ENCODE measurements at places on chromosomes 2 and 18.

DNA sequence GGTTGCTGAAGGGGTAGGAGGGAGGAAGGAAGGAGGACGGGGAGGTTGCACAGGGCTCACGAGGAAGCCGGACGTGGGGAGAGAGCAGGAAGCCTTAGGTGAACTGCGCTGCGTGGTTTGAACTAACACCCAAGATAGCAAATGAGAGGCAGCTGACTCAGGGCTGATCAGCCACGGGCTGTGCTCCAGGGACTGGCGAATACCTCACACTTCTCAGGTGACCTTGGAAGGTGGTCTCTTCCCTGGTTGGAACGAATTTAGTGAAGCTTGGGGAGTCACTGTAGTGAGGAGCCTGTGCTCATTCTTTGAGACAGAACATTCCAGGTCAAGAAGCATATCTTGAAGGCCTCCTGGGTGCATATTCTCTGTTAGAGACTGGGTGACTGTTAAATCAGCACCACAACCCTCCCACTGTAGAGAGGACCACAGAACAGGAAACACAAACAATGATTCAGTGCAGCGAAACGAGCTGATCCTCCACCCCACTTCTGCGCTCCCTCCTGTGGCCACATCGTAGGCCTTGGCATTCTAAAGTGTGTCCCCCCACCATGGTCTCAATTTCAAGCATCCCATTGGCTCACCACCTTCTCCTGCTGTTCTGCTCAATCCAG lies 33.8 kb downstream of the TOGARAM2 start:
- peaks cover 77% of the 10 kb centered on the region for H3K4me1 ChIP-seq
- no peaks in the 10 kb centered on the region for H3K27me3 ChIP-seq
- peak; percentile 69 for DNase-seq
- no peaks in the 10 kb centered on the region for H3K36me3 ChIP-seq

GRCh38 chr2:234881413-234882241 lies 70.2 kb upstream of the SH3BP4 start:
- H3K4me3 ChIP-seq, result no peak overlapping the region
- no peak overlapping the region for H3K27ac ChIP-seq
- peak; percentile 67 for DNase-seq
- no peaks in the 10 kb centered on the region for H3K36me3 ChIP-seq
- H3K4me1 ChIP-seq, result peaks cover 10% of the 10 kb centered on the region

GRCh38 chr2:102591491-102592045 lies 27.8 kb upstream of the SLC9A2 start:
- H3K4me3 ChIP-seq, result no peak overlapping the region
- no peak for DNase-seq
- H3K27me3 ChIP-seq, result peaks cover 15% of the 10 kb centered on the region
- no peaks in the 10 kb centered on the region for H3K4me1 ChIP-seq
- H3K27ac ChIP-seq, result no peak overlapping the region
- no peaks in the 10 kb centered on the region for H3K36me3 ChIP-seq

DNA sequence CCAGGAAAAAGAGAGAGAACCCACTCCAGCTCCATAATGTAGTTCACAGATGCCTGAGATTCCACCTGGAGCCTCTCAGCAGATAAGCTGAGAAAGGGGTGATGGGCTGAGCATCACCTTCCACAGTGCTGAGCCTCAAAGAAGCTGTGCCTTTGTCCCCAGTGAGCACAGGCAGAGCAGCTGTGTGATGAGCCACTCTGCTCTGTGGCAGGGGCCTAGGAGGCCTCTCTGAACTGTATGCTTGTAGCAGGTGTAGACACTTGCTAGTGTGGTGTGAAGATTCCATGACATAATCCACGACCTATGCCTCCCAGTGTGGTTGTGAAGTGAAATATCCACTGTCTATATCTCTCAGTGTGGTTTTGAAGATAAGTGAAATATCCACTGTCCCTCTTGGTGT lies 70.4 kb upstream of the MGAT4A start:
- H3K27me3 ChIP-seq, result no peaks in the 10 kb centered on the region
- H3K27ac ChIP-seq, result peak overlapping the region; percentile 3
- H3K4me1 ChIP-seq, result peaks cover 5% of the 10 kb centered on the region

DNA sequence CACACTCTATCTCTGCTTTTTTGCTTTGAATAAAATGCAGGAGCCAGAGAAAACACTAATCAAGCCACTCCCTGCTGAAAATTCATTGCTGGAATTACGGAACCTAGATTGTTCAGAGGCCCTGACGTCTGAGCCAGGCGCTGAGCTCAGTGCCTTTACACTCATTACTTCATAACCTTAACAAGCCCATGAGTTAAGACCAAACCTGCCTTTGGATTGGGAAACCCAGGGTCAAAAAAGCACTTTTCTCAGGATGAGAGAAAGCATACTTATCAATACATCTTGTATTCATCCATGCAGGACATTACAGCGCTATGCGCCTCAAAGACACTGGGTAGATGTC lies 762 bp downstream of the INO80C start:
- peaks cover 2% of the 10 kb centered on the region for H3K27me3 ChIP-seq
- DNase-seq, result no peak
- peak overlapping the region; percentile 88 for H3K4me3 ChIP-seq
- H3K4me1 ChIP-seq, result peaks cover 43% of the 10 kb centered on the region
- peaks cover 4% of the 10 kb centered on the region for H3K36me3 ChIP-seq
- peak overlapping the region; percentile 94 for H3K27ac ChIP-seq

DNA sequence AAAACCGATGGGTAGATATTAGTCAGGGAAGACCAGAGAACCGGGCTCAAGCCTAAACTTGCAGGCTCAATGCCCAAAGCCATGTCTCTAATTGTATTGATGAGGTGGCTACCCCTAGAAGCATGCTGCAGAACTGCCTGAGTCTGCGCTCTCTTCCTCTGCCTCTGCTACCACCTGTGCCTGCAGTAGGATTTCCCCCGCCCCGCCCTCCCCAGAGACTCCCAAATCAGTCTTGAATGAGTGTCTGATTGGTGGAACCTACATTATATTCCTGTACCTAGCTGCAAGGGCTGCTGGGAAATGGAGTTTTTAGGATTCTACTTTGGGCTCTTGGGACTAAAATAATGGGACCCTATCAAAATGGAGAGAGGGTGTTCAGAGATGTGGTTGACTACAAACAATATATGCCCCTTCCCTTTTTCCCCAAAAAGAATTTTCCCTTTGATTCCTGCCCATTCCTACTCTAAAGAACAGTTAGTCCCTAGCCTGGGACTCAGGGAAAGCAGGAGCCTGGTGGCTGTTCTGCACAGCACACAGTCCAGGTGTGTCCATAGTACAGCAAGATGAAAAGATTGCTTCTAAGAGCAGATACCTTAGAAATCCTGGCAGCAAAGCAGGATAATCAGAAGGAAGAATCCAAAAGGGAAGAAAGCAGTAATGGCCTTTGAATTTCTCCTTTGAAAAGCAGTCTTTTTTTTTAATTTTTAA lies 12.5 kb downstream of the GRP start:
- DNase-seq, result no peak
- H3K27ac ChIP-seq, result no peak overlapping the region
- no peaks in the 10 kb centered on the region for H3K4me1 ChIP-seq
- H3K36me3 ChIP-seq, result no peaks in the 10 kb centered on the region

DNA sequence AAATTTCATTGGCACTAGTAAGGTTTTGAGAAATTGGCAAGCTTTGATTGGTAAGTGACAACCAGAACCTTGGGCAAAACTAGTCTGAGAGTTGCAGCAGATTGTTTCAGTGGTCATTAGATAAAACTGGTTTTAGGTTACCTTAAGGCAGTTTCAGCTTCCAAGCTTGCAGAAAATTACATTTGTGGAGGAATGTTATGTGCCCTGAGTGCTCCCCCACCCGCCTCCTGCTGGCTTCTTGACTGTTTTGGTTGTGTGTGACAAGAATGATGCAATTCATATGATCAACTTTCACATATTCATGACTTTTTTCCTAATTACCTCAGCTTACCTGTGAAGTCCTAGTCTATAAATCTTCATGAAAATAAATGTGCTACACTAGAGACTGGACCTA lies 599.5 kb upstream of the ZNF804A start:
- no peak overlapping the region for H3K27ac ChIP-seq
- DNase-seq, result no peak
- H3K27me3 ChIP-seq, result no peaks in the 10 kb centered on the region
- no peaks in the 10 kb centered on the region for H3K4me1 ChIP-seq

DNA sequence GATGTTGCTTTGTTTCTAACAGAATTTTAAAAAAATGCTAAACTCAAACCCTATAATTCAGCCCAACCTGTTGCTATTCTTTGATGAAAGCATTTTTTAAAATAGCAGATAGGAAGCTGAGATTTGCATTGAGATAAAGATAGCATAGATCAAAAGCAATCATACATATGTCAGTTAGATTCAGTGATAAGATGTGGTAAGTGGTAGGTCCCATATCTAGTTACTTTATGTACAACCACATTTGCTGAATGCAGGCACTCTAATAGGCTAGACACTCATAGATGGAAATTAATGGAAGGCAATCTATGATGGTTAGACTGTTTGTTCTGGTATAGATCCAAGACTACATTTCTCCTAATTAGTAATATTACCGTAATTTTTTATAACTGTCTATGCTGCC lies 27.2 kb upstream of the C1D start:
- H3K36me3 ChIP-seq, result no peaks in the 10 kb centered on the region
- H3K4me1 ChIP-seq, result peaks cover 10% of the 10 kb centered on the region
- DNase-seq, result no peak
- no peak overlapping the region for H3K27ac ChIP-seq
- H3K27me3 ChIP-seq, result no peaks in the 10 kb centered on the region
- no peak overlapping the region for H3K4me3 ChIP-seq

GRCh38 chr18:49360582-49360981 lies 99.9 kb downstream of the DYM start:
- no peak overlapping the region for H3K27ac ChIP-seq
- H3K36me3 ChIP-seq, result peaks cover 37% of the 10 kb centered on the region
- peaks cover 21% of the 10 kb centered on the region for H3K4me1 ChIP-seq
- H3K4me3 ChIP-seq, result no peak overlapping the region
- DNase-seq, result no peak
- H3K27me3 ChIP-seq, result no peaks in the 10 kb centered on the region

- H3K4me3 ChIP-seq, result peak overlapping the region; percentile 83
- peak; percentile 21 for DNase-seq
- H3K36me3 ChIP-seq, result peaks cover 10% of the 10 kb centered on the region
- no peaks in the 10 kb centered on the region for H3K27me3 ChIP-seq
- H3K27ac ChIP-seq, result peak overlapping the region; percentile 87
These were observed 762 bp upstream of the SPOPL start for GRCh38 chr2:138500592-138501424.

DNA sequence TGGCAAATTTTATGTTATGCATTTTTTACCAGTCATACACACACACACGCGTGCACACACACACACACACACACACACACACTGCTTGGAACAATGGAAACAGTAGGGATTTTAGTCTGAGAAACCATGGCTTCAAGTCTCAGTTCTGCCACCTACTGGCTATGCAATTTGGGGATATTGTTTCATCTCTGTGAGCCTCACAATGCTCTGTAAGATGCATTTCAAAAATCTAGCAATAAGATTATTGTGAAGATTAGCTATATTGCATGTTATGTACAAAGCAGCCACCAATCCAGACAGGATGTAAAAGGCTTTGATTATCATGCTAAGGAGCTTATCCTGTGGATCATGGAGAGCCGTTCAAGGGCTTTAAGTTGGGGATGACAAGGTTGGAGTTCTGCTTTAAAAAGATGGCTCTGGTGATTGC lies 401.4 kb downstream of the NBAS start:
- H3K4me1 ChIP-seq, result peaks cover 8% of the 10 kb centered on the region
- H3K4me3 ChIP-seq, result no peak overlapping the region
- H3K36me3 ChIP-seq, result no peaks in the 10 kb centered on the region
- peak; percentile 12 for DNase-seq
- H3K27me3 ChIP-seq, result peaks cover 2% of the 10 kb centered on the region

DNA sequence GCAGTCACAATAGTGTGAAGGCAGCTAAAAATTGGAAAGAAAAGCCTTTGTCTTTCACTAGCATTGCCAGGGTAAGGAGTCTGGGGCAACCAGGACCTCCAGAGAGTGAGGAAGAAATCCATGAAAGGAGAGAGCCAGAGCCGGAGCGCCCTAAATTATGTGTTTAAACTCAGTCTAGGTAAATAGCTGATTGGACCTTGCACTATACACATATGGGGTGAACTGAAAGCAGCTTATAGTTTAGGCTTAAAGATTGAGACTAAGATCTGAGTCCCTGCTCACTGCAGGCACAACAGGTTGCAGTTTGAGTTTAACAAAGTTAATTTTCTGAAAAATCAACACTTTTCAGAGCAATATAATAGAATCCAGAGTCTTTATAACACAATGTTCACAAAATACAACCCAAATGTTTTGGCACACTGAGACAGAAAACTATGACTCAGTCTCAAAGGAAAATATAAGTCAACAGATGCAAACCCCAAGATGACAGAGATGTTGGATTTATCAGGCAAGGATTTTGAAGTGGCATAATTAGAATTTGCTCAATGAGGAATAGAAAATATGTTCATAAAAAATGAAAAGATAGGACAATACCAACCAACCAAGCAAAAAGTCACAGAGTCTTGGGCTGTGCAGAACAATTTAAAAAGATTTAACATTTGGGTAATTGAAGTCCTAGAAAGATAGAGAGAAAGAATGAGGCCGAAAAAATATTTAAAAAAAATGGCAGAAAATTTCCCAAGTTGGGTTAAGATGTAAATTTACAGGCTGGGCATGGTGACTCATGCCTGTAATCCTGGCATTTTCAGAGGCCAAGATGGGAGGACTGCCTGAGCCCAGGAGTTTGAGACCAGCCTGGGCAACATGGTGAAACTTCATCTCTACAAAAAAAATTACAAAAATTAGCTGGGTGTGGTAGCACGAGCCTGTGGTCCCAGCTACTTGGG lies 39.6 kb downstream of the DOK1 start:
- no peak for DNase-seq
- peaks cover 9% of the 10 kb centered on the region for H3K4me1 ChIP-seq
- no peak overlapping the region for H3K27ac ChIP-seq
- H3K36me3 ChIP-seq, result no peaks in the 10 kb centered on the region
- no peak overlapping the region for H3K4me3 ChIP-seq

DNA sequence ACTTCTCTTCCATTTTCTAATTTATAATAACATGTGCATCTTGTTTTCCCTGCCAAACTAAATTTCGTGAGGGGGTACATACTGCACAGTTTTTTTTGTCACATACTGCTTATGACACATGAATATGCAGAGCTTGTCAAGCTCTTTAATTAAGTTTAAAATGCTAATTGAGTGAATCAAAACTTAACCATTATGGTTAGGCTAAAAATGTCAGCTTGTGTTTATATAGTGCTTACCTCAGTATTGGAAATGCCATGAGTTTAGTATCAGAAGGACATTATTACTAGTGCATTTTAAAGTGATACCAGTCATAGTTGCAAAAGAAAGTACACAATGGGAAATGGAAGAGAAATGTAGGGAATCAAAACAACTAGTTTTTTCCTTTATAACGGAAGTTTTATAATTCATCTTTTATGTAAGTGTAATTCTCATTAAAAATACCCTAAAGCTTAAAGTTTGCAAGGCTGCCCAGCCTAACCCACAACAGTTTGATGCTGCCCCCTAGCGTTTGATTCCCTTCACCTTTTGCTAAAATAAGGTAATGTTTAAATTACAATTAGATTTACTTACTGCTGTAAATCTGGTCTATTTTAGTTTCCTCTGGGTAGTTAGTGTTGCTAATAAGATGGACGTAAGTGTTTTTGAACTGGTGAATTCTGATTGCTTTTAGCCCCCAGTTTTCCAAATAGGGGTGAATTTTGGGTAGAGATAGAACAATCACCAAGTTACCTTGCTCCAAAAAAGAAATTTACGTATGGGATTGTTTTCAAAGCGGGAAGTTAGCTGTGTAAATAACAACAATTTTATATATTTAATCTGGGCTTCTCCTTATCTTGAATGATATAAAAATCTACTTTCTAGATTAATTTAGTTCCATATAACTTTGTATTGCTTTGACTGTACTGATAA lies 3.2 kb downstream of the SLC39A10 start:
- H3K36me3 ChIP-seq, result peaks cover 25% of the 10 kb centered on the region
- peak overlapping the region; percentile 99 for H3K27ac ChIP-seq
- H3K4me3 ChIP-seq, result peak overlapping the region; percentile 96
- DNase-seq, result peak; percentile 78
